ENCODE measurements at places on chromosomes 7 and 10.

GRCh38 chr10:1434912-1435692 lies 302.2 kb downstream of the ADARB2 start:
- no peak for DNase-seq
- no peak overlapping the region for H3K27ac ChIP-seq
- H3K4me1 ChIP-seq, result peaks cover 3% of the 10 kb centered on the region
- H3K27me3 ChIP-seq, result no peaks in the 10 kb centered on the region

- DNase-seq, result no peak
- H3K36me3 ChIP-seq, result no peaks in the 10 kb centered on the region
- H3K4me1 ChIP-seq, result no peaks in the 10 kb centered on the region
- H3K27me3 ChIP-seq, result no peaks in the 10 kb centered on the region
- H3K27ac ChIP-seq, result no peak overlapping the region
These were observed 43.0 kb upstream of the HECTD2 start for GRCh38 chr10:91367127-91367531.

- H3K4me1 ChIP-seq, result no peaks in the 10 kb centered on the region
- no peaks in the 10 kb centered on the region for H3K36me3 ChIP-seq
- no peak overlapping the region for H3K4me3 ChIP-seq
- H3K27ac ChIP-seq, result no peak overlapping the region
- no peaks in the 10 kb centered on the region for H3K27me3 ChIP-seq
- no peak for DNase-seq
These were observed 47.0 kb upstream of the EPC1 start for GRCh38 chr10:32393911-32394310.

GRCh38 chr7:13115157-13115772 lies 427.8 kb downstream of the ARL4A start:
- no peaks in the 10 kb centered on the region for H3K36me3 ChIP-seq
- no peak overlapping the region for H3K27ac ChIP-seq
- no peak overlapping the region for H3K4me3 ChIP-seq
- DNase-seq, result no peak

- no peak overlapping the region for H3K4me3 ChIP-seq
- DNase-seq, result no peak
- H3K4me1 ChIP-seq, result peaks cover 17% of the 10 kb centered on the region
These were observed 16.2 kb downstream of the STEAP4 start for GRCh38 chr7:88290491-88290890.

GRCh38 chr7:124752310-124752709 lies 13.3 kb downstream of the GPR37 start:
- no peak overlapping the region for H3K4me3 ChIP-seq
- H3K36me3 ChIP-seq, result no peaks in the 10 kb centered on the region
- H3K4me1 ChIP-seq, result no peaks in the 10 kb centered on the region
- DNase-seq, result no peak

DNA sequence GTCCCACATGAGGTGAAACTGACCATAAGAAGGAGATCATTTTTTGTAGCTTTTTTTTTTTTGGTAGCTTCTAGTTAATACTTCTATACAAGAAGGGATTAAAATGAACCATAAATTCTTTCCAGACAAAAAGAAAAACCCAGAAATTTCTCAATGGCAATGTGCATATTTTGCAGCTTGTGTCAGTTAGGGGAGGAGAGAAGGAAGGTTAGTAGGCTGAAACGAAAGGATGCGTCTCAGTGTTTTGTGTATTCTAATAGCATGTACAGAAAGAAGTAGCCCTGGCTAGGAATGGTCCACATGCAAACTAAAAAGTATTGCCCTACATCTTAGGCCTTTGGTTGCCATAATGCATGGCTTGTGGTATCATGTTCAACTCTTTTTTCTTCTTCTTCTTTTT lies 90.6 kb downstream of the CACNB2 start:
- no peaks in the 10 kb centered on the region for H3K4me1 ChIP-seq
- DNase-seq, result no peak
- no peaks in the 10 kb centered on the region for H3K36me3 ChIP-seq
- H3K27me3 ChIP-seq, result no peaks in the 10 kb centered on the region
- no peak overlapping the region for H3K27ac ChIP-seq

DNA sequence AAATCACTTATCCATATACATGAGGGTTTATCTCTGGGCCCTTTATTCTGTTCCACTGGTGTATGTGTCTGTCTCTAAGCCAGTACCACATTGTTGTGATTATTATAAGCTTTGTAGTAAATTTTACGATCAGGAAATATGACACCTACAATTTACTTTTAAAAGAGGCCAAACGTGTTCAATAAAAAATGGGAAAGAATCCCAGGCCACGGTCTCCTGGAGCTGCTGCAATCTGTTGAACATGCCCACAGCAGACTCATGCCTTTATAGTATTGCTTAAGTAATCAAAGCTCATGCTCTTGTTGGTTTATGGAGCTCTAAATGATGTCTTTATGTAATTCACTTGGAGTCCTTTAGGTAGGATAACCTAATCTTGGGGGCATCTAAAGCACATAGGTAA lies 273.0 kb downstream of the ZMYND11 start:
- no peaks in the 10 kb centered on the region for H3K27me3 ChIP-seq
- H3K4me3 ChIP-seq, result no peak overlapping the region

- H3K4me3 ChIP-seq, result no peak overlapping the region
- H3K27me3 ChIP-seq, result no peaks in the 10 kb centered on the region
- H3K4me1 ChIP-seq, result peaks cover 15% of the 10 kb centered on the region
- H3K27ac ChIP-seq, result peak overlapping the region; percentile 78
These were observed 69.6 kb upstream of the PDCD4 start for GRCh38 chr10:110802090-110802489.

GRCh38 chr10:127926455-127926854 lies 19.6 kb downstream of the PTPRE start:
- H3K27me3 ChIP-seq, result no peaks in the 10 kb centered on the region
- no peaks in the 10 kb centered on the region for H3K36me3 ChIP-seq
- DNase-seq, result no peak
- no peak overlapping the region for H3K4me3 ChIP-seq
- no peak overlapping the region for H3K27ac ChIP-seq
